Activated T-helper 1 cell treated with anti-CD3 and anti-CD28 coated beads, Interleukin-12 subunit alpha, Interleukin-12 subunit beta, Interleukin-2, Interleukin-4 antibody, amounts not matched to agents 30 ng/mL and 10 ng/mL and 1 ng/mL, durations not matched to agents 14 hours and 24 hours and 36 hours (primary cell): ENCODE measurements at places on chromosomes 7 and 10. TPM values are rescaled to one million over a fixed set of nuclear protein-coding genes. Genes with fewer than 3 reads are reported as not detected.

Gene LRIT1
- total RNA-seq, result not detected in 2 replicates

Gene VWA2
- total RNA-seq, result not detected in 2 replicates

Gene AUTS2
- total RNA-seq, result 2.4 and 2.7 TPM in 2 replicates

Gene CHAT
- total RNA-seq, result 0.54 and 0.83 TPM in 2 replicates

Gene ELFN1
- total RNA-seq, result 0.05 TPM in 1 of 2 replicates, not detected in the other

Gene NANOS1
- total RNA-seq, result 0.73 and 1.0 TPM in 2 replicates

Gene OR2A1
- not detected in 2 replicates for total RNA-seq

Gene TSPAN13
- 0.96 and 1.3 TPM in 2 replicates for total RNA-seq

Gene TACC2
- total RNA-seq, result not detected in 2 replicates

Gene TMEM229A
- total RNA-seq, result not detected in 2 replicates

Gene MNX1
- total RNA-seq, result not detected in 2 replicates

Gene SPAM1
- total RNA-seq, result not detected in 2 replicates

Gene AKR1D1
- not detected in 2 replicates for total RNA-seq

Gene ZNF804B
- total RNA-seq, result not detected in 2 replicates

Gene SPDYE3
- not detected in 2 replicates for total RNA-seq

Gene NFE2L3
- total RNA-seq, result 80.1 TPM in 2 replicates

Gene VSIR
- total RNA-seq, result 114 and 115 TPM in 2 replicates

Gene JCAD
- total RNA-seq, result 0.15 and 0.31 TPM in 2 replicates

Gene TSC22D4
- total RNA-seq, result 126 and 134 TPM in 2 replicates

Gene SEMA3E
- total RNA-seq, result not detected in 2 replicates

Gene ASB10
- total RNA-seq, result not detected in 2 replicates

Gene MYPN
- not detected in 2 replicates for total RNA-seq

Gene ZNF467
- total RNA-seq, result 0.10 TPM in 2 replicates

Gene DENND2A
- not detected in 2 replicates for total RNA-seq

Gene TRIM73
- total RNA-seq, result 5.7 and 6.6 TPM in 2 replicates

Gene ITGA8
- total RNA-seq, result not detected in 2 replicates

Gene CTAGE4
- 0.75 and 1.1 TPM in 2 replicates for total RNA-seq

Gene NPFFR1
- not detected in 2 replicates for total RNA-seq

Gene SLC26A5
- not detected in 2 replicates for total RNA-seq

Gene PLEKHS1
- total RNA-seq, result 0.05 and 0.07 TPM in 2 replicates

Gene HGF
- total RNA-seq, result not detected in 2 replicates

Gene HIP1
- total RNA-seq, result 2.3 and 3.3 TPM in 2 replicates

Gene GJD4
- not detected in 2 replicates for total RNA-seq

Gene ASIC3
- 1.9 and 4.1 TPM in 2 replicates for total RNA-seq

Gene CNNM1
- total RNA-seq, result 0.20 and 0.21 TPM in 2 replicates

Gene FEZF1
- not detected in 2 replicates for total RNA-seq

Gene LEP
- not detected in 2 replicates for total RNA-seq

Gene MYOZ1
- total RNA-seq, result not detected in 2 replicates

Gene RTKN2
- 3.0 and 3.7 TPM in 2 replicates for total RNA-seq

Gene SRRM3
- total RNA-seq, result not detected in 2 replicates

Gene FAM25G
- not detected in 2 replicates for total RNA-seq

Gene NPSR1
- not detected in 2 replicates for total RNA-seq

Gene PVRIG
- 30.5 and 31.2 TPM in 2 replicates for total RNA-seq

Gene LHPP
- 4.6 and 5.0 TPM in 2 replicates for total RNA-seq

Gene PLXNA4
- 0.13 and 0.15 TPM in 2 replicates for total RNA-seq

Gene ANXA8L1
- total RNA-seq, result not detected in 2 replicates

Gene ATXN7L1
- total RNA-seq, result 7.2 and 8.5 TPM in 2 replicates

Gene CYP2C9
- not detected in 2 replicates for total RNA-seq
